D721Med (cell line): ENCODE measurements at places on chromosomes 7 and 10.

- no peak for DNase-seq
These were observed 31.1 kb upstream of the DDX50 start for GRCh38 chr10:68870061-68870460.

DNA sequence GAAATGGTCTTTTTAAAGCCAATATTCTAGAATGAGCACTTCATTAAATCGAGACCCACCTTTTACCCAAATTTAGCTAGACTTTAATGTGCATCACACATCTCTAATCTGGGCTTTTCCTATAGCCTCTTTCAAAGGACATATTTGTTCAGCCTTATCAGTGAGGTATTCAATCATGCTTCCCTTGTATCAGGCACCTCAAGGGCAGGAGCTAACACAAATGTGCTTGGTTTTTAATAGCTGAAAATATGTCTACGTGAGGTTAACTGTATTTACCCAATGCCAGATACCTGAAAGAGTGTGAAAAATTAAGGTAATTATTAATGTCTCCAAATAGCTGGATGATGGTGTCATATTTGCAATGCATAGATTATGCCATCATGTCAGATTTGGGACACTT is 203.9 kb downstream of the SNX10 start:
- DNase-seq = no peak

- no peak for DNase-seq
These were observed 138.9 kb downstream of the BMPER start for GRCh38 chr7:34044306-34044643.

GRCh38 chr10:102045292-102045691 is 10.7 kb downstream of the ARMH3 start:
- DNase-seq = no peak

GRCh38 chr7:90877201-90877600 is 281.1 kb downstream of the CDK14 start:
- DNase-seq = no peak

DNA sequence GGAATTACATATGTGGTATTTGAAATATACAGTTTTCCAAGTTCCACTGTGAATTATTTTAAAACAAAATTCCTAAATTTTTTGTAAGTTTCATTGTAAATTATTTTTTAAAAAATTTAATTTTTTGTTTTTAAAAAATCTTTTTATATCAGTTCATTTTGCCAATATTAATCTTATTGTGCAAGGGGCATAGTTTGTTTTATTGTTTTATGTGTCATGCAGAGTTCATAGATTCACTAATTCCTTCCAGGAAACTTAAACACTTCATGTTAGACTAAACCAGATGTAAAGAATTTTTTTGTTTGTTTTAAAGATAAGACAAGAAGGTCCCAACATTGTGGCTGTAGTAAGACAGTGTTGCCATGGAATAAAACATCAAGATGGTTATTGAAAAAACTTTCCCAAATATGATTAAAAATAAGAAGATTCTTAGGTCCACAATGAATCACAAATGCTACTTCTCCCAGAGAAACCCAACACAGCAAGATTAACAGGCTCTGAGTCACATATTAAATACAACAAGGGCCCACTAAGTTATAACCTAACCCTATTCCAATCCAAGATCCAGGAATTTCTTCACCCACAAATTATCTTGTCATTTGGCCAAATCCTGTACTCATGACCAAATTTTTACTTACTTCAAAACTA is 464.7 kb upstream of the IGFBP3 start:
- no peak for DNase-seq

DNA sequence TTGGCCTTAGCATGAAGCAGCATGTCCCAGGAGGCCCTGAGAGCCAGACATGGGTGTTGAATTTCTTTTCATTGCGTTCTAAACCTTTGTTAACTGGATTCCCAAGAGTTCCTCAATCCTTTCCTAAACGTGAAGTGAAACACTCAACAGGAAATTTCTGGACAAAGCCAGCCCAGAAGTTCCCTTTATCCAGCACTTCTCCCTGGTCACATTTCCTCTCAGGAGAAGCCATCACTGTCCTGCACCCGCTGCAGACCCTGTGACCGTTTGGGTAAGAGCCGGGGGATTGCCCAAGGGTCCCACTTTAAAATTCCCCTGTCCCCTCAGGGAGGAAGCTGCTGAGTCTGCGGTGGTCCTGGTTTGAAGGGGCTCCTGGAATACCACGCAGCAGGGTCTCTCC is 88.0 kb upstream of the ZPBP start:
- no peak for DNase-seq

- DNase-seq = no peak
These were observed 451.1 kb downstream of the SH2D4B start for GRCh38 chr10:80988755-80989154.

GRCh38 chr10:96287392-96288105 is 16.2 kb upstream of the BLNK start:
- no peak for DNase-seq

GRCh38 chr7:18976715-18977471 is 140.5 kb downstream of the TWIST1 start:
- DNase-seq = no peak

GRCh38 chr10:5079306-5079830 is 14.8 kb upstream of the AKR1C3 start:
- no peak for DNase-seq

DNA sequence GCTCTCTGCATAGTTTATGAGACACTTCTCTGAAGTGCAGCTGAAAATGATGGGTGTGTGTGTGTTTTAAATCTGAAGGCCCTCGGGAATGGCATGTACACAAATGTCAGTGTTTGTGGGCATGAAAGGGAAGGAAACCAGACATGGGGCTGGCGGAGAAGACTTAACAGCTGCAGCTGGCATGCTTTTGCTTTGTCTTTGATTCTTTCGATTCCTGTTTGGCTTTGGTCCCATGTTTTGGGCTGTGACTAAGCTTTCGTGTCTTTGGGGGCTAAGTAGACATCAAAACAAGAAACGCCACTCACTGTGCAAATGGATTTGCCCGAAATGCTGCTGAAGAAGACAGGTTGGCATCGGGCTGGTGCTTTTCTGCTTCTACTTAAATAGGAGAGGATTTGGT is 179.3 kb downstream of the PFKFB3 start:
- DNase-seq = no peak

GRCh38 chr7:87445897-87446296 is 29.6 kb downstream of the ABCB4 start:
- DNase-seq = no peak

DNA sequence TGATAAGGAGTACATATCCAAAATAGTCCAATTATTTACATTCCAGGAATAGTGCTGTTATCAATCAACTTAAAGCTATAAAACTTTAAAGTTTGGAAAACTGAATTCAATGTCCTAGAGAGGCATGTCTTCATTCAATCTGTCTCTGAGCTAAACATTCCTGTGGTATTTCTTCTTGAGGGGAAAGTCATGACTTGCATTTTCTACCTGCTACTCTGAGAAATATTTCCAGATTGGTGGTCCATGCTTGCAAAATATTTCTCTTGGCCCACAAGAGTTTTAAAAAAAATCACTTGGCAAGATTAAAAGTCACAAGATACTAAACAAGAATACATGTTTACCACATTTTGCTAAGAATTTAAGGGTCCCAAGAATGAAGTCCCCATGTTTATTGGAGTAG is 63.6 kb upstream of the HGF start:
- no peak for DNase-seq

DNA sequence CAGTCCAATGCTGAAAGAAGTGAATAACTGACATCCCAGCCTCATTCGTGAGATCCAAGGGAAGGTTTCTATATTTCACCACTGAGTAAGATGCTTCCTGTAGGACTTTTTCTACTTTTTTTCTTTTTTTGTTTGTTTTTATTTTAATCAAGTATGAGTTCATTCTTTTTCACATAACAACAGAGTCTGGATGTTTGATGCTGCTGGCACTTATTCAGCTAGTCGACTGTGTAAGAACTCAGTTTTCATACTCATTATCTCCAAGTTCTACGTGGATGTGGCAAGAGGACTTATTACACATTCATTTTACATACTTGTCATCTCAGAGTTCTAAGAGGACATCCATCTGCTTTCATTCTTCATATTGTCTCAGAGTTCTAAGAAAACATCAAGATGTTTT is 86.9 kb downstream of the CPXM2 start:
- DNase-seq = no peak

DNA sequence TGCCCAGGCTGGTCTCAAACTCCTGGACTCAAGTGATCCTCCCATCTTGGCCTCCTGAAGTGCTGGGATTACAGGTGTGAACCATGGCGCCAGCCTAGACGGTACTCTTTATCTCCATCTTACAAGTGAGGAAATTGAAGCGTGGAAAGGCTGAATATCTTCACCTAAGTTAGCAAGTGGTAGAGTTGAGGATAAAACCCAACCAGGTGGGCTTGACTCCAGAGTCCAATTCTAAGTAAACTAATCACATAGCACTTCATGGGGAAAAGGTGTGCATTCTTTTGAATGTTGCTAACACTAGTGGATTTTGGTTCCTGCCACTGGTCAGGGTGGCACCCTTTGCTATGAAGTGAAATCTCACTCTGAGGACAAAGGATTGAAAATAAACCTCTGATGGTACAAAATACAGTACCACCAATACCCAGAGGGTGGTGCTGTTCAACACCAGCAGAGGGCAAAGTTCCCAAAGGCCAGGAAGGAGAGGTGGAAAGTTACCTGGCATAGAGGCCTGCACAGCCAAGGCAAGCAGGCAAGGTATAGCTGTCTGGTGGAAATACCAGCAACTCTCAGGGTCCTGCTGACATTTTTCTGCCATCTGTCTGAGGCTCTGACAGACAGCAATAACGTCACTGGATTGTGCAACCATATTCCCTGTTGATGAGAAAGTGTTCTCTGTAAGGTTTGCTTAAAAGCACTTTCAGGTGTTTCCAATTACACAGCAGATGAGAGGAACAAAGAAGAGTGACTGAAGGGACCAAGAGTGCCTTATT is 17.6 kb downstream of the ZDHHC16 start:
- DNase-seq = no peak

GRCh38 chr7:906776-907157 is 30.4 kb downstream of the GET4 start:
- DNase-seq = no peak

GRCh38 chr7:138934861-138935260 is 46.3 kb downstream of the KIAA1549 start:
- DNase-seq = no peak

DNA sequence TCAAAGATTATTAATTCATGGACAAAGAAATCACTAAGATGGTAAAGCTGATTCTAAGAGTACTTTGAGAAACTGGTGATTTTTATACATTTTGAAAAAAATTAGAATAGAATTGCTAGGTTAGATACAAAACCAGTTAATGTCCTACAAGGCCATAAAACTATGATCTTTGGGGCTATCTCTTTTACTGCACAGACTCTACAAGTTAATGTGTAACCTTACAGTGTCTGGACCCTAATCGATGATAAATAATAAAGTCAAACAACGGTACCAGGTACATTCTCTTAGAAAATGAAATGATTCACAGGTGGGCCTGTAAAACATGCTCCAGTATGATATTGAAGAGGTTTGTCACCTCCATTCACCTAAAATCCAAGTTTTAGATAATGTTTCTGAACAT is 199.8 kb upstream of the LYZL1 start:
- no peak for DNase-seq

GRCh38 chr7:101618207-101618839 is 10.8 kb downstream of the MYL10 start:
- no peak for DNase-seq

DNA sequence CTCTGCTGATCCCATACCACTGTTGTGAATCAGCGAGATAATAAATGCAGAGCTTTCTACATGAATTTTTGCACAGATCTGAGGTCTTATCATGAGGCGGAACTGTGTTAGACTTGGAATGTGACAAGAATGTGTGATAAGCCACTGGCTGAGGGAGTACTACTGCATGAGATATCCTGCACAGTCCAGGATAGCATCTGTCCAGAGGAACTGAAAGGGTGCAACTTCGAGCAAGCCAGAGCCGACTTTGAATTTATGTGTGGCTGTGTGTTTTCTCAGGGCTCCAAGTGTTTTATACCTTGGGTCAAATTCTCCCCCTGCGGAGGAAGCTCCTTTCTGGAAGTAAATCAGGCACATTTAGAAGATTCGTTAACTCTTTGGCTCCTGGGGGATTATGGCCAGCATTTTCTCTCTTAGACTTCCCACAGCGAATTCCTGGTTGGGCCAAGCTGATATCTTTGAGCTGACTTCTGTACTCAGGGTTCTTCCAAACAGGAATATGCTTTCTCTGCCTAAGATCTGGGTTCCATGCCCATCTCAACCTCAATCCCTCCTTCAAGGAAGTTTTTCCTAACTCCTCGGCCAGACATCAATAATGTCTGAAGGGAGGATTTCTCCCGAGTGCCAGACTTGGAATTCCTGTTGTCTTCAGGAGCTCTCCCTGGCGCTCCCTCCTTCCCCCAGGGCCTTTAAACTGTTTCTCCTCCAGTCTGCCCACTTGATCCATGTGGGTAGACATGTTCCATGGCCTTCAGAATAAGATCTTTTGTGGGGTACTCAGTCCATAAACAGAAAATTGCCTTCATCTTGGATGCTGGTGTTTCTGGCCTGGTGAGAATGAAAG is 2.5 kb upstream of the MEST start:
- DNase-seq = no peak

GRCh38 chr10:35633006-35633980 is 8.8 kb downstream of the FZD8 start:
- no peak for DNase-seq

GRCh38 chr10:92969151-92969550 is 91.4 kb upstream of the CYP26C1 start:
- no peak for DNase-seq

GRCh38 chr7:157861551-157861950 is 524.7 kb downstream of the DNAJB6 start:
- DNase-seq = no peak

DNA sequence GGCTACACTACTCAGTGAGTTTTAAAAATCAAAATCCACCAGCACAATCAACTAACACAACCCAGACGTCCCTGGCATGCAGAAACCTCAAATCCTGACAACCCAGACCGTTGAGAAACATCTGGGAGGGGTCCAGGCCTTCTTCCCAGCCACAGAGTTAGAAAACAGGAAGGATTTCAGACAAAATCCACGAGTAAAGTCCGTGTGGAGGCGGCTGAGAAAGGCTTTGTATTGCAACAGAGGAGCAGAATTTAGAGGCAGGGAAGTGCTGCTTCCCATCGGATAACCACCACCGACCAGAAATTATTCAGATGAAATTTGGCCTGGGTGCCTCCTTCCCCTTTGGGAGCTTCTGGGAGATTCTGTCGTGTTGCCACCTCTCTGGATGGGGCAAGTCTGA is 61.5 kb downstream of the TNS3 start:
- DNase-seq = no peak

DNA sequence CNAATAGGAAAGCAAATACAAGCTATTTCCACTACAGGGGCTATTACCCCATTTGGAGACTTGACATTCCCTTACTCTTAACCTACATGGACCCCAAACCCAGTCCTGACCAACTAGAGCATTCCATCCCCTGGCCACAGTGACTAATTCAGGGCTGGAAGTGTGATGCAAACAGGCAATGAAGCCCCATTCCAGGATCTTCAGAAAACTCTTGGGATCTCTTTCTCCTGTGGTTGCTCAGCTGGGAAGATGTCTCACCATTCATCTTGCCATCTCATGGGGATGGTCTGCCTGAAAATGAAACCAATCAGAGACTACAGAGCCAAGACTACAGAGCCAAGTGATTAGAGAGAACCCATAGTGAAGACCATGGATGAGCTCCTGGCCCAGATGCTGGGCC is 206.2 kb downstream of the ZNF365 start:
- DNase-seq = no peak

- DNase-seq = no peak
These were observed 46.3 kb downstream of the EGFR start for GRCh38 chr7:55065079-55065478.
